ENCODE measurements at places on chromosomes 2 and 18. TPM values are rescaled to one million over a fixed set of nuclear protein-coding genes. Genes with fewer than 3 reads are reported as not detected.

GRCh38 chr18:9209279-9209678, 72.7 kb downstream of the ANKRD12 start:
- no peak for DNase-seq

DNA sequence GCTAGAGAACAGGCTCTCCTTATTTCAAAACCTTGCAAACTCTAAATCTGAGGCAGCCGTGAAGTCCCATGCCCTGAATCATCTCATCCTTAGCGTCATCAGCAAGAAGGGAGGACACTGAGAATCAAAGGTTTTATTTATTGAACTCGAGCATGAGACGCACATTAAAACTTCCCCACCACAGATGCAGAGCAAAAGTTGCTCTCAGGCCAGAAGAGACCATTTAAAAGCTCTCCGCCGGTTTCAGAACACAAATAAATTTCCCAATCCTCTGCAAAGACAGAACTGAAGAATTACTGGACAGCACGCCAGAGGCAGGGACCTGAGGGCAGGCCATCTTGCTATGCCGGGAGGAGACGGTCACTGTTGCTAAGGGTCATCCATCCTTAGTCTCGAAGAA, 1.3 kb downstream of the AMMECR1L start:
- DNase-seq: no peak

ERICH2 gene
- total RNA-seq: not detected

DNA sequence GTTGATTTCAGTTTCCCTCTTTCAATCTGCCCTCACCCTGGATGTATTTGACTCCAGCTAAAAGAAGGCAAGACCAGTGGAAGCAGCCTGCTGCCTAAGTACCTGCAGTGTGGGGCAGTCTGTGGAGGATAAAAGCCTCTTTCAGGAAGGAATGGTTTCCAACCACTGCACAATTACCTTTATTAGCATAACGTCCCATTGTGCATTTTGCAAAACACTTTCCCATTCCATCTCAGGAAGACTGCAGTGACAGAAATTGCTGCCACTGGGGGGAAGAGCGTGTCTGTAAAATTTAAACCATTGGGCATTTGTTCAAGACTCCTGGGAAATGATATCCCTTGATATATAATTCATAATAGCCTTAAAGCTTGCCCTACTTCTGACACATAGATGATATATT, 26.2 kb downstream of the CYRIA start:
- no peak for DNase-seq

- no peak for DNase-seq
Observed at GRCh38 chr2:83323038-83323437, 1136.0 kb downstream of the SUCLG1 start.

GRCh38 chr2:240996834-240997140, 1.6 kb upstream of the SNED1 start:
- DNase-seq: no peak

- DNase-seq: no peak
Observed at GRCh38 chr2:210190345-210190744, 19.1 kb upstream of the KANSL1L start.

GRCh38 chr2:204060841-204061240, 124.3 kb downstream of the ICOS start:
- no peak for DNase-seq

DNA sequence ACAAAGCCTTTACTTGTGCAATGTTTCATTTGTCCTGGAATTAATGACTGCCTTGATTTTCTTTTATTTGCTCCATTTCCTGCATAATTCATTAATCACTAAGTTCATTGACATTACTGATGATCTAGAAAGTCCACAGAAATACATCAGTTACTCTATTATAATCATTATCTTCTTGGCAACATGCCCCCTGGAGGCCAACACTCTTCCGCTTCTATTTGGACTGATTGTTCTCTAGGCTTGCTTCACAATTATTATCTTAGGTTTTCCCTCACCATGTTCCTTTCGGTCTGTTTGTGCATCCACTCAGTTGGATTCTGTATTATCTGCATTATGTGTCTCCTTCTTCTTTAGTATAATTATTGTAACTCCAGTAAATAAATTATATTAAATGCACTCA, 461.0 kb upstream of the CDH2 start:
- DNase-seq: no peak

DNA sequence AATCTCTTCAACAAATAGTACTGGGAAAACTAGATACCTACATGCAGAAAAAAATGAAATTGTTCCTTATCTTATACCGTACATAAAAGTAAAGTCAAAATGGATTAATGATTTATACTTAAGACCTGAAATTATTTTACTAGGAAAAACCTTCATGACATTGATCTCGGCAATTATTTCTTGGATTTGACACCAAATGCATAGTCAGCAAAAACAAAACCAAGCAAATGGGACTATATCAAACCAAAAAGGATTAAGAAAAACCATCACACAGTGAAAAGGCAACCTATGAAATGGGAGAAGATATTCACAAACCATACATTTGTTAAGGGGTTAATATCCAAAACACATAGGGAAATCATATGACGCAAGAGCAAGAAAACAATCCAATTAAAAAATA, 433.6 kb downstream of the LRATD1 start:
- no peak for DNase-seq

DNA sequence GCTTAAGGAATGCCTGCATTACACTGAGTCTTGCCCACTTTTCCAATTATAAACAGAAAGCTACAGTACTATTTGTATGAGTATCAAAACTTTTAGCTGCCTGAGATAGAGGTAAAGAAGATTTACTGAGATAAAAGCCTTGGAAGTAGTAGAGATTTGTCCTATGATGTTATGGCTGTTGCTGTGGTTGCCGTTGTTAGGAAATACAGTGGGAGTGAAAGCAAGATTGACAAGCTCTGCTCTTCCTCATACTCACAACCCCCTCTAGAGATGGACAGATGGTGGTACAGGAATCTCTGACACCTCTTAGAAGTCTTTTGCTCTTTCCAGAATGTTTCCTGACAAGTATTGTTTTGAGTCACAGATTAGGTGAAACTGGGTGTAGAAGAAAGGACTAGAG, 242.5 kb downstream of the RPIA start:
- no peak for DNase-seq

DNA sequence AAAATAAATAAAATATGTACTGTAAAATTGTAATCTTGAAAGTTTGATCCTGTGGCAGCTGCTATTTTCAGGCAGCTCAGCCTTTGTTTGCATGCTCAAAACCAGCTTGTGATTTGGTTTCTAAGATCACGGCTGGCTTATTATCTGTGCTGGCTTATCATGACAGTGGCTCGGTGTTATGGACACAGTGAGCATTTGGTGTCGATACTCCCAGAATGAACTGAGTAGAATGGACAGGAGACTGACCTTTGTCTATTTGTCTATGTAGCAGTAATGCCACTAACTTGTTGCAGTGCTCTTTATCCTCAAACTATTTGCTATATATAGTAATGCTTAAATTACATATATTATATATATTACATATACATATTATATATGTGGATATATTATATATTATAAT, 58.8 kb downstream of the NEDD4L start:
- no peak for DNase-seq

IMP4 gene
- 239 TPM for total RNA-seq

DNA sequence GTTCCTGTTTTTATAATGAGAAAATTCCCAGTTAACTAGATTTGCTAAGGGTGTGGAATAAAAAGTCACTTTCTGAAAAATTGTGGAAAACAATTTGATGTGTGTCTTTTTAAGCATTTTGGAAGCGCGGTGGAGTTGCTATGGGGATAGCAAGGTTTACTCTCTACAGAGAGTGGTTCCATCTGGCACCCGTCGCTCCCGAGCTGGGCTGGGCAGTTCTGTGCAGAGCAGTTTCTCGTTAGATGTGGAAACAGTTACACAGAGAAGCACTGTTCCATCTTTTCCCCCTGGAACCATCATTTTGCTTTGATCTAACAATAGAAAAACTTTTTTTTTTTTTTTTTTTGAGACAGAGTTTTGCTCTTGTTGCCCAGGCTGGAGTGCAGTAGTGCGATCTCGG, 17.4 kb downstream of the LDLRAD4 start:
- DNase-seq: no peak

GRCh38 chr2:177315364-177315763, 50.8 kb upstream of the NFE2L2 start:
- no peak for DNase-seq

GRCh38 chr2:147945660-147946059, 74.9 kb downstream of the ORC4 start:
- no peak for DNase-seq

DNA sequence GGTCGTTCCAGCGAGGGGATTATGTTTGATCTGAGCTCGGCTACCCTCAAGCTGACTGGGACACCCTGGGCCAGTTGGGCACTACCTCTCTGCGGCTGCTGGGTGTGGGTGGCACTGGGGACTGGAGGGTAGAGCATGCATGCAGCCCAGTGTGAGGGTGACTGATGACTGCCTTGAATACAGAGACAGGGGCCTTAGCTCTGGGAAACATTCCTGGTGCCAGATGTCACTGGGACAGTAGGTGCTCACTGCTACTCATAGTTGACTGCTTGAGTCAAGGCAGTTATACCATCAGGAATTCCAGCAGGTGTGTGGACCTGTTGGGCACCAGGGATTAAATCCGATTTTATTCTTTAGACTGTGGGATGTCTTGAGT, 33.6 kb upstream of the ATP6V1B1 start:
- DNase-seq: no peak

All from CD8-positive, alpha-beta memory T cell (primary cell).